Stimulated activated CD4-positive, alpha-beta T cell treated with anti-CD3 and anti-CD28 coated beads, Interleukin-15, amount 100 ng/mL, for 1 hour (primary cell): ENCODE measurements at places on chromosomes 4 and X.

- DNase-seq, result no peak
Measured at GRCh38 chr4:72440386-72440785, 128.6 kb downstream of the ADAMTS3 start.

DNA sequence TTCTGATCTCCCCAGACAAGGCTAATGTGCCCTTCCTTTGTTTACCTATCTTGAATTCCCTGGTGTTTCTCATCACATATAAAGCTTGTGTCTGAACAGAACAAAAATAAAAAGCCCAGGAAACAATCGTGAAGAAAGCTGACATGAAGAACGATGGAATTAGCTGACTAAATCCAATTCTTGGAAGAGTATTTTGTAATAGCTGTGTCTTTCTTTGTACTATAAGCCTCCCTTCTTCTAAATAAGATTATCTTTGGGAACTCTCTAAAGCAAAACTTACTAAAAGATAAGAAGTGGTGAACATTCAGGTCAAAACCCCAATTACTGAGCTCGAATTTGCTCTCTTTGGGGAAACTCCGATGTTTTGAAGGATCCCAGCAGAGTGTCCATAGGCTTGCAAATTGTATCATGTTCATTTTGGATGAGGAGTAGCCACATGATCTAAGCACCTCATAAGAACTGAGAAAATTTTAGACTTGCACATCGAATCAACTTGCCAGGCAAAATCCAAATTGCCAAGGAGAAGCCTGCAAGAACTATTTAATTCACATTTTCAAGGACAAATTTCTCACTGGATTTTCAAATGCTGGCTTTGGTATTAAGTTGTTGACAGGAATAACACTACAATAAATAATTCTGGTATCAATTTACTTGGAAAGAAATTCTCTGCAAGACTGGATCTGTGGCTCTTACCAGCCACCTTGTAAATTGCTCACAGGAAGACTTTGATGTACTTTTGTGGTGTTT, 106.2 kb downstream of the LNX1 start:
- DNase-seq, result no peak

DNA sequence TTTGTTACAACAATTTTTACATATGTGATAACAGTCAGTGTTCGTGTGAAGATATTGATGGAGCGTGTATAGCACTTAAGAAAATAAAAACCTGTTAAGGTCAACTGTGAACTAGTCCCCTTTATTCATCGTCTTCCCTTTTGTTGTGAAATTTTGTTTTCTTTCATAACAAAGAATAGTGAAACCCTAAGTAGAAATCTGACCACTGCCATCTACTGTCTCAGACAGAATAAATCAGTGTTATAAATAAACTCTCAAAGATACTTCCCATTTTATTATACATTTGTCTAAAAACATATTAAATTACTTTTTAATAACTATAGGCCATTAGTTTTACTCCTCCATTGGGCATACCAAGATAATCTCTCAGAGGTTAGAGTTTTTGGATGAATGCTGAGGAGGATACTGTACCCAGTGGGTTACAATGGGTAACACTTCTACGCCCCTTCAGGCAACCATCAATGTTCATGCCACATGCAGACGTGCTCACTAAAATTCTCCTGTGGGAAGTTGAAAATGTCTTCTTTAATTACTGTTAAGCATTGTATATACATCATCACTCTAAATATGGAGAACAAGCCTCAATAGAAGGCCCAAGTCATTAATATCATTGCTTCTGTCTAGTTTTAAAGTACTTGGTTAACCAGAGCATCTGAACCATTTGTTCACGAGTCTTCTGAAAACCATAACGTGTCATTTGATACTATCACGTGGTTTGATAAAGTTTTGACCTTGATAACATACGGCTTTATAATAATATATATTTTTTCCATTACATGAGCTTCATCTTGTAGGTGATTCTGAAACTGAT, 171.2 kb downstream of the TMA16 start:
- no peak for DNase-seq

GRCh38 chr4:149993030-149993429, 85.2 kb upstream of the DCLK2 start:
- DNase-seq, result no peak

GRCh38 chr4:15676899-15677298, 4.7 kb upstream of the FAM200B start:
- no peak for DNase-seq
